Fibroblast of mammary gland (primary cell): ENCODE measurements at places on chromosomes 11 and 22.

- DNase-seq: peak; percentile 96
Measured at GRCh38 chr11:1749395-1750351, 722 bp downstream of the IFITM10 start.

GRCh38 chr11:14750911-14751310 lies 107.3 kb downstream of the PDE3B start:
- DNase-seq: no peak

DNA sequence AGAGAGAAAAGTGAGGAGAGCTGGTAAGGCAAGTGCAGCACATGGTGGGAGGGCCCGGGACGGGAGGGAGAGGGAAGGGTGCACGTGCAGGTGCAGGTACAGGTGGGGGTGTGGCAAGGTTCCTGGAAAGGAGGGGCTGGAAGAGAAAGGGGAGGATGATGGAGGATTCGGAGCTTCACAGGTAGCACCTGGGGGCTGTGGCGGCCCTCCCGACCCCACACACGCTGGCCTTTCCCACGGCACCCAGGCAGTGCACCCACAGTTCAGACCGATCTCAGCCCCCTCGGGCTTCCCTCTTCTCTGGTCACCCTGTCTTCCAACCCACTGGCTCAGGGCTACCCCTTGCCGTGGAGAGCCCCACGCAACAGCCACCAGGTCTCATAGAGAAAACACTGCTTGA lies 67.4 kb upstream of the A4GALT start:
- no peak for DNase-seq

DNA sequence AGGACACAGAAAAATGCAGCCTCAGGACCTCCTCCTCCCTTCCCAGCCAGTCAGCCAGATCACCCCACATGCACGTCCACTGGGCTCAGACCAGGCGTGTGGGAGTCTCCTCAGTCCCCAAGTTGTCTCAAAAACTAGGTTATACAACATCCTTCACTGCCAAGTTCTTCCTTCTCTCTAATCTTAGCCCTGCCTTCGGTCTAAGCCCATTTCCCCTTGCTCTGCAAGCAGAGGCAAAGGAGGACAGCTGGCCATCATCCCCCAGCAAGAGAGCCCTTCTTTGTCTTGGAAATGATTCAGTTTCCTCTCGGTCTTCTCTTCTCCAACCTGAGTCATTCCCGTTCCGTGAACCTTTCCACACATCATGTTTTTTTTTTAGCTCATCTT lies 14.0 kb upstream of the NRGN start:
- DNase-seq: peak; percentile 70

GRCh38 chr22:30733181-30733631 lies 38.5 kb downstream of the OSBP2 start:
- DNase-seq: peak; percentile 63

DNA sequence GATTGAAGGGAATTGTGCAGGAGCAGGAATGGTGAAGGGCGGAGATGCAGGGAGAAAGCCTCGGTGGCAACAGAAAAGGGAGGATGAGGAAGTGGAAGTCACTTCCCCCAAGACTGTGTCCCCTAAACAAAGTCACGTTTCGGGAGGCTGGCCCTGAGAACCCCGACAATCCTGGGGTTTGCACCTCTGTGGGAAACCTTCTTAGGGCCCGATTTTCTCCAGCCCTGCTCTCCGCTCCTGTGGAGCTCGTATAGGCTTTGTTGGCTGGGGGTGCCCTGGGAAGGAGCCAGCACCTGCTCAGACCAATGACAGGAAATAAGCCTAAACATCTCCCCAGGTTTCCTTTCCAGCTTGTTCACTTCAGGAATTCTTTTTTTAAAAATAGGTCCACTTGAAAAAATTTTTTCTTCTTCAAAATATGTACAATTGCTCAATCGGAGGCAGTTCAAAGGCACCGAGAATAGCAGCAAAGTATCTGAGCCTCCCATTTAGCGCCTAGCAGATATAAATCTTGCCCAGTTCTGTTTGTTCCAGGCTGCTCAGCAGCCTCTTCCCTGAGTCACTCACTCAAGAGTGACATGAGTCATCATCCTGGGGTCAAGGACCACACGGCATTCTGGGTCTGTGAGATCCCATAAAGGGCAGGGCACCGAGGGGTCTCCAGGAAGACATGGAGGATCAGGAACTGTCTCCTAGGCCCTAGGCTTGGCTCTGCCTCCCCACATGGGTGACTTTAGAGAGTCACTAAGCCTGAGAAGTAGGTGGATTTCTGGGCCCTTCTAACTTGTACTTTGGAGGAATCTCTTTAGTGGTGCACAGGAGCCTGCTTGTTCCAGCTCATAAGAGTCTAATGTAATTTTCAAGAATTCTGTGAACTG lies 34.0 kb downstream of the IRAG1 start:
- peak; percentile 94 for DNase-seq

GRCh38 chr11:63663809-63664208 lies 7.4 kb downstream of the ATL3 start:
- DNase-seq: peak; percentile 79

DNA sequence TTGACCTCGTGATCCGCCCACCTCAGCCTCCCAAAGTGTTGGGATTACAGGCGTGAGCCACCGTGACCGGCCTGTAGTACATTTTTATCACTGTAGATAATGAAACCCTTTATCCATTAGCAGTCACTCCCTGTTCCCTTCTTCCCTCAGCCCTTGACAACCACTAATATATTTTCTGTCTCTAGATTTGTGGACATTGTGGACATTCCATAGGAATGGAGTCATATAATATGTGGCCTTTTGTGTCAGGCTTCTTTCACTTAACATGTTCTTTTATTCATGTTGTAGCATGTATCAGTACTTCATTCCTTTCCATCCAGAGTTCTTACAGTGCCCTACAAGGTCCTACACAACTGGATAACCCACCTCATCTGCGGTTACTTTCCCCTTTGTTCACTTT lies 30.5 kb downstream of the RRM1 start:
- peak; percentile 5 for DNase-seq

DNA sequence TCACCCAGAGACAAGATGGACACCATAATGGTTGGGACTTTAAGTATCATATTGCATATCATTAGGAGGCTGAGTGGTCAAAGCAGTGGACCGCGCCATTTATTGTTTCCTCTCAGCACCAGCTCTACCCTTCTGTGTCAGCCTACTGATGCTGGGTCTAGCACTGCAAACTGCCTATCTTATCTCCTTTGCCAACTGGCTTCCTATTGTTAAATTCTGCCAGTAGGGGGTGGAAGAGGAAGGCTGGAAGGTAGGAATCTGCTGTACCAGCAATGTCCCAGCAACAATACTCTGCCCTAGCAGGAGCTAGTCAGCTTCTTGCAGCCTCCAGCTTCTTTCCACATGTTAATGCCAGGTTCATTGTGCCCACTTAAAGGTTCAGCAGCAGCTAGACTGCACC lies 367.1 kb upstream of the PDGFD start:
- peak; percentile 14 for DNase-seq

DNA sequence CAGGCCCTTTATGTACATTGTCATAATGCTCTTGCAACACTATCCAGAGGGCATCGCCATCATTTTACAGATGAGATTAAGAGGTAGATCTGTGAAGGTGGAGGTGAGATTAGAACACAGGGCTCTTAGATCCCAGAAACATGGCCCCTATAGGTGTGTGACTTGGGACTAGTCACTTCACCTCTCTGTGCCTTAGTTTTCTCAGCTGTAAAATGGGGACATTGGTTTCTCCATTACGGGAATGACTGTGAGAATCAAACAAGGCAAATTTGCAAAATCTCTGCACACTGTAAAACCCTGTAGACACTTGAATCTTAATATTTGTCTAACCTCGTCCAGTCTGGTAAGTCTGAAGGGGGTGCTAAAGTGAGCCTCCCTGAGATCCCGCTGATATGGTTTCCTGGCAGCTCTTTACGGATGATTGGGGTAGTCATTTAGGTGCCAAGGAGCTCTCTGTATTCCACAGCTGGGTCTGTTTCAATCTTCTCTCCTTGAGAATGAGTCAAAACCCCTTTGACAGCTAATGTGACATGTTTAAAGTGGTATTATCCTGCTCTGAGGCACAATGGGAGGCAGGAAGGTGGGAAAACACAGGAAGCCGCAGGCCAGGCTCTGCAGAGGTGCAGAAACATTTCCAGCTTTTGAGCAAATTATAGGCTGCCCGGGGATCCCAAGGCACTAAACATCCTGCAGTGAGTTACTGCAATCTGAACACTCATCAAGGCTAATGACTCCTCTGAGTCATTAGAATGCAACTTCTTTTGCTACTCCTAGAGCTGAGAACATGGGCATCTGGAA lies 140.8 kb downstream of the CCDC81 start:
- DNase-seq: peak; percentile 91

DNA sequence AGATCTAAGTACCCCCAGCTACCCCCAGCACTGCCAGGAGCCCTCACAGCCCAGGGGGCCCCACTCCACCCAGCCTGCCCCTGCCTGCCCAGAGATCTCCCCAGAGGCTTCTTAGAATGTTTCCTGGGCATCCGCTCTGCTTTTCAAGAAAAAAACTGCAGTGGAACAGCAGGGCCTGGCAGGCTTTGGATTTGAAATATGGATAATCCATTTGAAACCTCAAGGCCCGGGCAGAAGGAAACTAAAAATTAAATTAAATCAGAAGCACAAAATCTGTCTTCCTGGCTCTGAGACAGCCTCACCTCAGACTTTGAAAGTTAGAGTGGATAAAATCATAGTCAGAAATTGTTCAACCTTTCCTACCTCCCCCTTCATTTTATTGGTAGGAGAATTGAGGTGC lies 273.6 kb downstream of the OPCML start:
- no peak for DNase-seq

DNA sequence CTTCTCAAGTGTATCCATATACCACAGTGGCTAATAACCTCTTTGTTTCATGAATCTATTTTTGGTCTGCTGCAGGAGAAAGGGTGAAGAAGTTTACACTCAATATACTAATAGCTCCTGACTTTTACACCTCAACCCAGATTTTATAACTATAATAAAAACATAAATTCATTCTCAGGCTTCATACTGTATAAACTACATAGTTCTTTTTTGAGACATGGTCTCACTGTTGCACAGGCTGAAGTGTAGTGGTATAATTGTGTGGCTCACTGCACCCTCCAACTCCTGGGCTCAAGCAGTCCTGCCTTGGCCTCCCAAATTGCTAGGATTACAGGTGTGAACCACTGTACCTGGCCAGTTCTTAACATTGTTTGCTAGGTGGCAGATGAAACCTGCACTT lies 17.8 kb upstream of the CCDC179 start:
- no peak for DNase-seq

DNA sequence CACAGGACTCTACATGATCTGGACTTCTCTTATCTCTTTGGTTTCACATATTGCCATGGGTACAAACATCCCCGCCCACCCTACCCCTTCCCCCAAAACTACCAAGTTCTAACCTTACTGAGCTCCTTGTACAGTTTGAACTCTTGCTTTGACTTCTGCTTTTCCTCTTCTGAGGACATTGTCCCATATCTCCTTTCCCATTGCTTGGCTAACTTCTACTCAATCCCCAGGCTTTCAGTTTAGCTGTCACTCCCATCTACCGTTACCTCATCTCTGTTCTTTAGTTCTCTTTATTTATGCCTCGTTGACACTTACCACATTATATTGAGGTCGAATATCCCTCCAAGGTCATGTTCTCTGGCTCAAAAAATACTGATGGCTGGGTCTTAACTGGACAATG lies 393.5 kb upstream of the CADM1 start:
- no peak for DNase-seq

GRCh38 chr22:20990184-20991180 lies 8.4 kb downstream of the LZTR1 start:
- no peak for DNase-seq

GRCh38 chr11:73316422-73316821 lies 8.3 kb downstream of the ARHGEF17 start:
- DNase-seq: no peak
